ENCODE measurements at places on chromosomes 12 and 14. TPM values are rescaled to one million over a fixed set of nuclear protein-coding genes. Genes with fewer than 3 reads are reported as not detected.
A peak's percentile ranks its signal among the peaks of the same experiment; 100 is the strongest.

GRCh38 chr14:92626041-92626440, 112.5 kb downstream of the RIN3 start:
- DNase-seq: no peak

- DNase-seq: no peak
These were observed 266.4 kb downstream of the LRFN5 start for GRCh38 chr14:41872931-41873685.

DNA sequence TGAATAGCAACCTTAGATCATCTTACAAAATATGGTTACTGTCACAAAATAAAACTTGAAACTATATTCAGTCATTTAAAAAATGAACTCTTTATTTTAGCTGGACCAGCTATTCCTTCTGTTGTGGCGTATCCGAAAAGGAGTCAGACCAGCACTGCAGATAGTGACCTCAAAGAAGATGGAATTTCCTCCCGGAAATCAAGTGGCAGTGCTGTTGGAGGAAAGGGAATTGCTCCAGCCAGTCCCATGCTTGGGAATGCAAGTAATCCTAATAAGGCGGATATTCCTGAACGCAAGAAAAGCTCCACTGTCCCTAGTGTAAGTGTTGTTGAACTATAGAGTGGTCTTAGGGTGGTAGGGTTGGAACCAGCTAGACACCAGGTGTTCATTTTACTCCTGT, 47.7 kb downstream of the CKB start:
- DNase-seq: no peak

DNA sequence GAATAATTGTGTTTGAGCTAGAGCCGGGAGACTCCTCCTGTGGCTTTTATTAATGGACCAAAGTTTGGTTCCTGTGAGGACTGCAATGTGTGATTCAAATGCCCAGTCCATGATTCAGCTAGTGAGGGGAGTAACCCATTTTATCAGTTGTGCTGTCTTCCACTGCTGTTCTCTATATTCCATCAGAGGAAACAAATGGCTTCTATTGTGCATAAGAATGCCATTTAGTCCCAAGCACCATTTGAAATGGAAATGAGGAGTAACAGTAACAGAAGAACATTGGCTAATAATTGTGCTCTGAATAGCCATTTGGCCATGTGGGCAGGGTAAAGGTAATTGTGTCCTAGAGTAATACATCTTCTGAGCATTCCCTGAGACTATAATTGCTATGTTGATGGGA, 642.7 kb downstream of the DIO2 start:
- DNase-seq: no peak

DNA sequence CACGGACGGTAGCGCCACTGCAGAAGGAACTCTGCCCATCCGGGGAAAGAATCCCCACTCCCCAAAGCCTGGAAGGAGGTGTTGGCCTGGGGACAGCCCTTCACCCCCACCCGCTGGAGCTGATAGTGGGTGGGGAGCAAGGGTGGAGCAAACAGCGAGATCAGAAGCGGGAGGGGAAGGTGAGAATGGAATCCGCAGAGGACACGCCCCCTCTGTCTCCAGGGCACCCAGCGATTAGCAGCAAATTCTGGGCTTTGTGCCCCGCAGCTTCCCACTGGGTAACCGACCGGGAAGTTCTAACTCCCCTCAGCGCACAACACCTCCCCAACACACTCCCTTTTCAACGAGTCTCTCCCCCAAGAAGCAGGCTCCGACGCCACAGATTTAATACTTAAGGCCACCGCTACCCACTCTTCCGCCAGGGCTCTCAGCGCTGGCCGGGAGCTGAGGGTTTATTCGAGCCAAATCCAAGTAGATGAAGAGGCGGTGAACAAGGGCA, 1.4 kb downstream of the SLC25A29 start:
- peak; percentile 71 for DNase-seq

DNA sequence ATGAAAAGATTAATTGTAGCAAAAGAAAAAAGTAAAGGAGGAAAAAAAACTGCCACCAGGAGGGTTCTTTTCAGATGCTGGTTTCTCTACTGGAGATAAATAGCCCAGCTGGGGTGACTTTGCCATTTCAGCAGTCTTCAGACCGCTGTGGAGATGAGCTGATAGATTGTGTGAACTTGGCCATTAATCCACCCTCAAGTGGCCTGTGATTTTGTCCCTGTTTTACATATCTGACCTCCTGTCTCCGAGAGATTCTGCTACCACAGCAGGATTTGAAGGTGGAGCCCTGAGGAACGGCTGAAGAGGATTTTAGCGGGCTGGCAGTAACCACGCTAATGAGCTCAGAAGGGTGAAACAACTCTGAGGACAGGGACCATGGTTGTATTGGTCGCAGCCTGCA, 72.7 kb downstream of the WSCD2 start:
- no peak for DNase-seq

GRCh38 chr12:74152370-74152769, 385.3 kb upstream of the ATXN7L3B start:
- DNase-seq: no peak

DNA sequence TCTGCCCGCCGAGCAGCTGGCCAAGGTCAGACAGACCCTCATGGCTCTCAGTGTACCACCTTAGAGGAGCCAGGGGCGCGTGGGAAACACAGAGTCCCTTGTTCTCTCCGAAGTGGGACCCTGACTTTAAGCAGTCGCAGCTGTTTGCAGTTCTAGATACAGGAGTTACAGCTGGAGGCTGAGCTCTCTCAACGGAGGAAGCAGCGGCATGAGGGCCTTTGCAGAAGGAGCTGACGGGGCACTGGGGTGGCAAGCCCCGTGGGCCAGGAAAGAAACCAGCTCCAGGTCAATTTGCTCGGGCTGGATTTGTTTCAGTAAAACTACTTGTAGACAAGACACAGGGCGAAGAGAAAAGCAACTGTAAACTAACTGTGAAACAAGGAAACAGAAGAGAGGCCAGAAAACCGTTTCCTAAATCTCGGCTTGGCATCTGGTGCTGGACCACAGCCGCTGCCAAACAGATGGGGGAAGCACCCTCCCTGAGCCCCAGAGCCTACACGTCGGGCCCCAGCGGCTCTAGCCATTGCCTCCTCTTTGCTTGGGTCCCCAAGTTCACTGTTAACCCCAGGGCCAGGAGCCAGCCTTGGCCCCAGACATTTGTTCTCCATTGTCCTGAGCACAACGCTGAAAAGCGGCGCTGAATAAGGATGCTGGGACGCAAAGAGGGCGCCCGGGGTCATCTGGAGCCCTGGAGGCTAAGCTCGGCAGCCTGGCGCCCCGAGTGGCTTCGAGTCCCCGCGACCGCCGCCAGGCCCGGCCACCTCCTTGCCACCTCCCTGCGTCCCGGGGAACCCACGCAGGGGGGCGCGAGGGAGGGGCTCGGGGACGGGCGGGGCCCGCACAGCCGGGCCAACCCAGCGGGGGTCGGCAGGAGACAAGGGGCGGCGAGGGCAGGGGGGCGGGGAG, 914 bp upstream of the PACS2 start:
- DNase-seq: peak; percentile 68

DNA sequence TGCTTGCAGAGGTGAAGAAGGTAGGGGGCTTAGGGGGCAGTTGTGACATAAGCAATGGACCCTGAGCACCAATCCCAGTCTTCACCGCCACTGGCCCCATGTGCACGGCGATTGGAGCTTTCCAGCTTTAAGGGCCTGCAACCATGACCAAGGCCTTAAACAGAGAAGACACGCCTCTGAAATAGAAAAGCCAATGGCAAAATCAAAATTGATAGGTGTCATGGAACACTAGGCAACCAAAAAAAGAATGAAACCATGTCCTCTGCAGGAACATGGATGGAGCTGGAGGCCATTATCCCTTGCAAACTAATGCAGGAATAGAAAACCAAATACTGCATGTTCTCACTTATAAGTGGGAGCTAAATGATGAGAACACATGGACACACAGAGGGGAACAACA, 146.3 kb downstream of the SCARB1 start:
- peak; percentile 1 for DNase-seq

GRCh38 chr12:106866426-106867080, 89.2 kb upstream of the TMEM263 start:
- DNase-seq: no peak

GRCh38 chr12:48423171-48423570, 49.2 kb upstream of the ANP32D start:
- DNase-seq: no peak

GRCh38 chr14:92263681-92264080, 59.3 kb upstream of the SLC24A4 start:
- no peak for DNase-seq

DNA sequence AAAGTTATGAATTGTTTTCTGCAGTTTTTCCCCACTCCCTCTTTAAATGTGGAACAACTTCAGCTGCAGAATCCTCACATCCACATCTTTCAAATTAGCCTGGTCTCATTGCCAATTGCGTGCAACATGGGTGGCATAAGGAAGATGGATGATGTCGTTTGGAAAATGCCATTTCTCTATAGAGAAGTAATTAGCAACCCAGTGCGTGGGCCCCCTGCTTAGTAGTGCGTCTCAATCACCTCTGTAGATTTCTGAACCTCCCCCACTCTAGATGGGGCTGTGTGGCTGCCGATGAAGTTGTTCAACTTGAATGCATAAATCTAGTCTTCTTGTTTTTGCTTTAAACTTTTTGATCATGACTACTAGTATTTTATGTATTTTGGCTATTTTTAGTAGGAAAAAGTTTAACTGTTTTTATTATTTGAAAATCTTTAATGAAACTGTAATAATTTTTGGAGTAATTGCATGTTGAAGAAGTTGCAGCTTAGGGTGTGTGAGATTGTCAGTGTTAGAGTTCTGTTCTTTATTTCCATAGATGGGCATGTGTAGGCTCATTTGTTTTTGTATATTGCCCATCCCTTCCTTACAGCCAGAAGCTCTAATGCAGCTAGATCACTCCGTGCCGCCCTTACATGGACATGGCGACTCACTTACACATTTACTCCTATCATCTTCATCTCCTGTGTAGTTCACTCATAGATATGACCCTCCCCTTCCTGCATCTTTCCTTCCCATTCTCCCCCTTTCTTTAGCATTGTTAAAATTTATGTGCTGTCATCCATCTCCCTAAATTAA, 358.2 kb downstream of the DIO2 start:
- no peak for DNase-seq

GRCh38 chr12:31477687-31478086, 113.2 kb downstream of the DENND5B start:
- DNase-seq: no peak

- no peak for DNase-seq
These were observed 34.7 kb downstream of the COX8C start for GRCh38 chr14:93381644-93382043.

DNA sequence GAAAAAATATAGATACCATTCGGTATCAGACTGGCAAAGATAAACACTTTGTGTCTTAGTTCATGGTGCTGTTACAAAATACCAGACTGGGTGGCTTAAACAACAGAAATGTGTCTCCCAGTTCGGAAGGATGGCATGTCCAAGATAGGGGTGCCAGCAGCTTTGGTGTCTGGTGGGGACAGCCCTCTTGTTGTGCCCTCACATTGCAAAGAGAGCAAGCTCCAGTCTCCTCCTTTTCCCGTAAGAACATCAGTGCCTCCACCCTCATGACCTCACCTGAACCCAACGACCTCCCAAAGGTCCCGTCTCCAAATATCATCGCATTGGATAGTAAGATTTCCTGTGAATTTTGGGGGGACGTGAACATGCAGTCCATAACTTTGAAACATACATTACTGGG, 12.4 kb downstream of the ZBTB42 start:
- DNase-seq: peak; percentile 4

- no peak for DNase-seq
These were observed 11.2 kb downstream of the TBX3 start for GRCh38 chr12:114672817-114673168.

GRCh38 chr14:101584055-101584859, 23.0 kb downstream of the DIO3 start:
- DNase-seq: peak; percentile 59

DNA sequence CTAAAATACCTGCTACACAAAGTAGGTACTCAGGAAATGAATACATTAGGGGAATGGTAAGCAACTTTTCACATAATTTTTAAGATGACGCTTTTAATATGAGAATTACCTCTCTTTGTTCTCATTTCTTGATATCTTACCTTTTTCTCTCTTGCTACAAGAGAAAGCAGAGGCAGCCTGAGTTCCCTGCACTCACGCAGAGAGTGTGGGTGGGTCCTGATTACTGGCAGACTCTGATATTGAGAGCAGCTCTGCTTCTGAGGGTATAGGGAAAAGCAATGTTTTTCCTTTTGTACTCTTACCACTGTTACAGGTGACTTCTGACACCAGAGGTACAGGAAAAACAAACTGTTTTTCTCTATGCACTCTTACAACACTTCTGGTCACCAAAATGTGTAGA, 420.2 kb upstream of the TMTC1 start:
- no peak for DNase-seq

GRCh38 chr12:65948320-65949008, 124.2 kb downstream of the HMGA2 start:
- DNase-seq: peak; percentile 65

DNA sequence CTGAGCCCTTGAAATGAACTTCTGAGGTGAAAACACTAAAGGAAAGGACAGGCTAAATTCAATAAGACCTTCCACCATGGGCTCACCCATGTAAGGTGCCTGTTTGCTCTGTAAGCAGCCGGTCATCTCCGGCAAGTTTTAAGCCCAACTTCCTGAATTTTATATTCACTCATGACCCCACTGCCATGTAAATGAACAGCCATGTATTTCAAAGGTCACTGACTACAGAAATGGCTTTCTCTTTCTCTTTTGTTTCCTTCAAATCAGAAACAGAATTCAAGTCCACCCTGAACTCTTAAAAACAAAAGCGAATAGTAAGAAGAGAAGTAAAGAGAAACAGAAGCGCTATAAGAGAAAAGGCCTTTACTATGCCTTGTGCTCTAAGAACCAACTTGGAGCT, 61.7 kb upstream of the OVCH1 start:
- DNase-seq: no peak

- DNase-seq: no peak
These were observed 295.0 kb downstream of the RPAP3 start for GRCh38 chr12:47410862-47411261.

GRCh38 chr12:112759786-112760185, 31.8 kb upstream of the RPH3A start:
- DNase-seq: no peak

- DNase-seq: no peak
These were observed 131.6 kb downstream of the PPFIA2 start for GRCh38 chr12:81627336-81628189.

DNA sequence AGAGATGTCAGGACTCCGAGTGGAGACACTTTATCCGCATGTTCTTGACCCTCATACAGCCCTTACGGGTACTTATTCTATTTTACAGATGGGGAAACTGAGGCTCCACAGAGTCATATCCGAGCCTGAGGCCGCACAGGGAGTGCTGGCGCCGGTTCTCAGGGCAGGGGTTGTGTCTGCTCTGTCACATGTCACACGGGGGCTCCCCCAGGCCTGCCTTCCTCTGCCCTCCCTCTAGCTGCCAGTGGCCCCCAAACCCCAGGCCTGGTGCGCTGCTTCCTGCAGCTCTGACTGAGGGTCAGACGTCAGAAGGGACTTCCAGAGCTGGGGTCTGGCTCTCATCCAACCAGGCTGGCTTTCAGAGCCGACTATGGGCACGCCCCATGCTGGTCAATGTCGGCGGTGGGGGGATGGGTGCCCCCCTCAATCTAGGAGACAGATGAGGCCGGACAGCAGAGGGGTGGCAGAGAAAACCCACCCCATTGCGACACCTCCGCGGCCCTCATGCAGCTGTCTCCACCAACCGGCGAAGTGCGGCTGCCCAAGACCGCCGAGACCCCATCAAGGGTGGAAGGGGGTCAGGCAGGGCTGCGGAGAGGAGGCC, 811 bp upstream of the INF2 start:
- peak; percentile 61 for DNase-seq

The RDH12 gene
- total RNA-seq: not detected

The CLEC1B gene
- not detected for total RNA-seq

The TAS2R7 gene
- total RNA-seq: not detected

The ACTR6 gene
- total RNA-seq: 23.8 TPM

The DBX2 gene
- total RNA-seq: 0.07 TPM

The HECTD4 gene
- total RNA-seq: 20.2 TPM

The TMTC1 gene
- total RNA-seq: 37.1 TPM

The TAC3 gene
- not detected for total RNA-seq

The TCL1B gene
- not detected for total RNA-seq

Data from left ventricle myocardium superior (tissue), 1 donor.